ENCODE measurements at places on chromosomes 1 and 21. TPM values are rescaled to one million over a fixed set of nuclear protein-coding genes. Genes with fewer than 3 reads are reported as not detected.

Gene PADI1
- 4.9 TPM for polyA plus RNA-seq

Gene PRKAB2
- 26.5 TPM for polyA plus RNA-seq

DNA sequence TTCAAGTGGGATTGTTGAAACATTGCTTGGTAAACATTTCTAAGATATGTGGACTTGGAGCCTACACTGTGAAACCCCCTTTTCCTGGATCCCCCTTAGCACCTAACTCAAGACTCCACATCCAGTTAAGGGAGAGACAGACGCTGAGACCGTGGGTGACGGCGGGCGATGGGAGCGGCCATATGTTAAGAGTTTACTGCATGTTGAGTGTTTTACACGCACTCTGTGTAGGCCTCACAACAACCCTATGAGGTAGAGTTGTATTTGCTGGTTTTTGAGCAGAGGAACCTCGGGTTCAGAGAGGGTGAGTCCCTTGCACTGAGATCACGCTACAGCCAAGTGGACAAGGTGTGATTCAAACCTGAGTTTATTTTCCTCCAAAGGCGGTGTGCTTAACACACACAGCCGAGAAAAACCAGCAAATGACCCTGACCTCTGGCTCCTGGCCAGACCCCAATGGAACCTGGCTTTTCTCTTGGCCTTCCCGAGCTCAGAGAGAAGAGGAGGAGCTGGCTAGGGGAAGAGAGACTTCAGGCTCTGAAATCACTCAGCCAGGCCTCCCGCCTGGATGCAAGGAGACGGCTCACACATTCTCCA, 46.9 kb upstream of the GOLT1A start:
- H3K4me3 ChIP-seq = no peak overlapping the region
- peaks cover 51% of the 10 kb centered on the region for H3K36me3 ChIP-seq
- H3K27ac ChIP-seq = peak overlapping the region; percentile 75
- DNase-seq = peak; percentile 35
- H3K27me3 ChIP-seq = no peaks in the 10 kb centered on the region
- peaks cover 19% of the 10 kb centered on the region for H3K4me1 ChIP-seq

- DNase-seq = no peak
- H3K27ac ChIP-seq = no peak overlapping the region
- no peaks in the 10 kb centered on the region for H3K36me3 ChIP-seq
- H3K27me3 ChIP-seq = no peaks in the 10 kb centered on the region
- H3K4me3 ChIP-seq = no peak overlapping the region
Measured at GRCh38 chr1:205584732-205585131, 47.1 kb downstream of the ELK4 start.

Data from cardiac muscle cell (in vitro differentiated cells and primary cell).